ENCODE measurements at places on chromosomes 5 and 9.

DNA sequence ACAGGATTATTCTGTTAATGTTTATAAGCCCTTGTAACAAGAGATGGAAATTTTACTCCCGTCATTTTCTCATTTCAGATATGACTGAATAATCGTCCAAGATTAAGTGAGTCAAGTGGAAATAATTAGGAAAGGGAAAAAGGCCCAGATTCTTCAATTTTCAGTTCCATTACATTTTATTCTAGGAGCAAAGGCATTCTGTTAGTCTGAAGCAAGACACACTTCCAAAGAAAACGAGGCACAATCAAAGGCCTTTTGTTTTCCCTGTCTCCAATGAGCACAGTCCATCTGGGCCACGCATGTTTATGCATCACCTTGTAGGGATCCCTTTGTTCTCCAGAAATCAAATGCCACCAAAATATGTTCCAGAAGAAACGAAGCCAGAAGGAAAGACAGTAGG, 382.9 kb upstream of the RFX3 start:
- DNase-seq: no peak
- no peak overlapping the region for H3K4me3 ChIP-seq
- no peak overlapping the region for H3K27ac ChIP-seq

- no peaks in the 10 kb centered on the region for H3K36me3 ChIP-seq
- no peak overlapping the region for H3K4me3 ChIP-seq
- no peaks in the 10 kb centered on the region for H3K4me1 ChIP-seq
- no peak for DNase-seq
- no peak overlapping the region for H3K27ac ChIP-seq
These were observed 3.6 kb downstream of the CACFD1 start for GRCh38 chr9:133463234-133463863.

DNA sequence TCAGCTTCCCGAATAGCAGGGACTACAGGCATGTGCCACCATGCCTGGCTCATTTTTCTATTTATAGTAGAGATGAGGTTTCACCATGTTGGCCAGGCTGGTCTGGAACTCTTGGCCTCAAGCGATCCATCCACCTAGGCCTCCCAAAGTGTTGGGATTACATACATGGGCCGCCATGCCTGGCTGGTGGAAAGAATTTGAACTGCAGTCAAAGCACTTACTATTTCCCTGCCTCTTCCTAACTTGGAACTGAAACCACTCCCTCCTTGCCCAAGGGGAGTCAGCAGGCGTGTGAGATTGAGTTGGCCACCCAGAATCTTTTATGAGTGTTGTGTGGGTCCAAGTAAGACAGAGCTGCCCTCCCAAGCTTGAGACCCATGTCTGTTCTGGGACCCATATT, 86.1 kb upstream of the PTPN3 start:
- H3K27ac ChIP-seq: no peak overlapping the region
- no peak overlapping the region for H3K4me3 ChIP-seq
- no peaks in the 10 kb centered on the region for H3K36me3 ChIP-seq
- DNase-seq: no peak

DNA sequence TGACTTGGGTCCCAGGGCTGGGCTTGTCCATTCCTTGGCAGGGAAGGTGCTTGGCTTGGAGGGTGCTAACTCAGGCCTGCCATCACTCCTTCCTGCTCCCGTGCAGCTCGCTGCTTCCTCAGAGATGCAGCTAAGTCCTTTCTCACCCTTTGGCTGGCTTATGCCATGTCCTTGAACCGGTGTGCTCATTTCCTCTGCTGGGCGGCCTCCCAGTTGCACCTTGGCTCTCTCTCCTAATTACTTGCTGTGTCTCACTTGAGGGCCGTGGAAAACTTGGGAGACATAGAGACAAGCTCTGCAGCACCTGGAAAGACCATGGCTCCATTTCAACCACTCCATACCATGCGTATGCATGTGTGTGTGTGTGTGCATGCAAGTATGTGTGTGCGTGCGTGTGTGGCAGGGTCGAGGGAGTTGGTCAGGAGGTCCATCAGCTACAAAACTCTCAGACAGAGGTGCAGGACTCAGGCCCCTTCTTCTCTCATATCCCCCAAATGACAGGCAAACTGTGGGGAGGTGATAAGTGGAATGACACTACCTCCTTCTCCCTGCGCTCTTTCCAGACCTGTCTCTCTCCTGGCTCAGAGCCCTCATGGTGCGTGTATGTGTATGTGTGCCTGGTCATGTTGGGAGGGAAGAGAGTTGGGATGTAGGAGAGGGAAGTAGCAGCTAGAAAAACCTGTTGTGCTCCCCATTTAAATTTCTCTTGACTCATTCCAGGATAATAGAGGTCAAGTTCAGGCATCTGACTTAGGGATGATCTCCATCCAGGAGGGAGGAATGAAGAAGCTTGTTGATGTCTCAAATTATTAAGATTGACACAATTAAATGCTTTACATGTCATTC, 17.6 kb upstream of the MTMR12 start:
- DNase-seq: no peak
- H3K36me3 ChIP-seq: no peaks in the 10 kb centered on the region
- H3K27me3 ChIP-seq: no peaks in the 10 kb centered on the region
- H3K27ac ChIP-seq: no peak overlapping the region

DNA sequence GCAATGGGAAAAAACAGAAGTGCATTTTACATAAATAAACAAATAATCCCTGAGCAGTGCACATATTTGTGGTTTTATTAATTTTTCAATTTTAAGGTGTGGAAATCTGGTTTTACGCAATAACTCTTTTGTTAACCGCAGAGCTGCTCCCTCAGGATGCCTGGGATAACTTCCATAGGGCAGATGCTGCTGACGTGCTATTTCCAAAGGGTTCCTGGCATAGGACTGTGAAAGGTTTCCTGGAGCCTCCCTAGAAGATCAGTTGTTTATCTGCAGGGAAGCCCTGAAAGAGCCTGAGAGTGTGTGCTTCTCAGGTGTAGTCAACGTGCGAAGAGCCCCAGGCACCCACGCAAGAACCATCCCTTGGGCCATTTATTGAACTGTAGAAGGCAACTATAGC, 443.5 kb downstream of the PLK2 start:
- no peak overlapping the region for H3K27ac ChIP-seq
- DNase-seq: no peak
- H3K36me3 ChIP-seq: no peaks in the 10 kb centered on the region
- no peaks in the 10 kb centered on the region for H3K27me3 ChIP-seq
- no peaks in the 10 kb centered on the region for H3K4me1 ChIP-seq
- no peak overlapping the region for H3K4me3 ChIP-seq

- no peaks in the 10 kb centered on the region for H3K4me1 ChIP-seq
- H3K36me3 ChIP-seq: no peaks in the 10 kb centered on the region
- no peak overlapping the region for H3K4me3 ChIP-seq
- DNase-seq: no peak
These were observed 88.7 kb upstream of the PRRC1 start for GRCh38 chr5:127428748-127429147.

DNA sequence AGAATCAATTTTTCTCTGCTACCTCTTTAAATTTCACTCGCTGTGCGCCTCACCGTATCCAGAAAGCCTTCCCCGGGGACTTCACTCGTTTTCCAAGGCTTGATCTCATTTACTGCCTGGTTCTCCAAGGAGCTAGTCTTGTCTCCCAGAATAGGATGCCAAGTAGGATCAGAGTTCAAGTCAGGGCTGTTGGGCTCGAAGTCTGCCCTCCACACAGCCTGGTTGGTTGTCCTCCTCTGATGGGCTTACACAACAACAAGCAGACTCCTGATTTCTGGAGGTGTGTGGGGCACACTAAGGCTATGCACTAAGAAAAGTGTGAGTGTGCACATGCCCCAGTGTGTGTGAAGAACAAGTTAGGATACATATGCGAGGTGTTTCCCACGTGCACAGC, 14.0 kb upstream of the TNIP1 start:
- H3K4me1 ChIP-seq: peaks cover 88% of the 10 kb centered on the region
- peak overlapping the region; percentile 82 for H3K27ac ChIP-seq
- DNase-seq: no peak
- H3K27me3 ChIP-seq: no peaks in the 10 kb centered on the region
- peaks cover 32% of the 10 kb centered on the region for H3K36me3 ChIP-seq

Data from activated T-helper 1 cell treated with anti-CD3 and anti-CD28 coated beads, Interleukin-12 subunit alpha, Interleukin-12 subunit beta, Interleukin-2, Interleukin-4 antibody, amounts not matched to agents 30 ng/mL and 10 ng/mL and 1 ng/mL, durations not matched to agents 14 hours and 24 hours and 36 hours (primary cell).